T-helper 17 cell (primary cell): ENCODE measurements at places on chromosomes 4 and X. TPM values are rescaled to one million over a fixed set of nuclear protein-coding genes. Genes with fewer than 3 reads are reported as not detected.

TMEM255A gene
- total RNA-seq: not detected

PAK3 gene
- 1.4 TPM for total RNA-seq

OPRPN gene
- not detected for total RNA-seq

DKC1 gene
- total RNA-seq: 46.6 TPM

KDM6A gene
- 53.9 TPM for total RNA-seq

MAGEB5 gene
- not detected for total RNA-seq

RHOXF1 gene
- total RNA-seq: 0.90 TPM

NONO gene
- total RNA-seq: 404 TPM

DRP2 gene
- total RNA-seq: 0.10 TPM

ADH7 gene
- total RNA-seq: not detected

TMEM144 gene
- not detected for total RNA-seq

GRCh38 chr4:5626913-5627312, 81.4 kb downstream of the EVC2 start:
- no peak overlapping the region for H3K27ac ChIP-seq
- no peak overlapping the region for H3K4me3 ChIP-seq
- no peaks in the 10 kb centered on the region for H3K27me3 ChIP-seq

DNA sequence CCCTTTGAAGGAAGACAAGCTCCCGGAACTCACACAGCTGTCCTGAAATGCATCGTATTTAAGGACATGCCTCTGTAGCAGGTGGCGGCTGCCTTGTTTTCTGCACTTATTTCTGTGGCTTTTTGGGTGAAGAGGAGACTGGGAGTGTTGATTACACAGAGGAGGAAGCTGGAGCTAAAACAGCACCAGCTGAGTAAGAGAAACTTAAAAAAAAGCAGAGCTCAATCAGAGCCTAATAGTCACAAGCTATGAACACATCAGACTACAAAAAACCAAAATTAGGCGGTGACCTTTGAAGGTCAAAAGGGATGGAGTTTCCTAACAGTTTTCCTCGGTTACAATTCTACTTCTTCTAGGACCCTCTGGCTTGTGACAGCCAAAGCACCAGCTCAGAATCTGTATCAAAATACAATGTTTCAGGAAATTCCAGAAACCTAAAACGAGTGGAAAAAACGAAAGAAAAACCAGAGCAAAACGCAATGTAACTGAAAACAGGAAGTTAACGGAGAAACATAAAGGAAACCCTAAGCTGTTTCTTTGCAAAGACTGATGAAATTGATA, 13.5 kb downstream of the PRKX start:
- no peak for DNase-seq
- H3K4me1 ChIP-seq: peaks cover 31% of the 10 kb centered on the region
- peak overlapping the region; percentile 85 for H3K4me3 ChIP-seq
- peak overlapping the region; percentile 97 for H3K27ac ChIP-seq
- H3K27me3 ChIP-seq: no peaks in the 10 kb centered on the region

DNA sequence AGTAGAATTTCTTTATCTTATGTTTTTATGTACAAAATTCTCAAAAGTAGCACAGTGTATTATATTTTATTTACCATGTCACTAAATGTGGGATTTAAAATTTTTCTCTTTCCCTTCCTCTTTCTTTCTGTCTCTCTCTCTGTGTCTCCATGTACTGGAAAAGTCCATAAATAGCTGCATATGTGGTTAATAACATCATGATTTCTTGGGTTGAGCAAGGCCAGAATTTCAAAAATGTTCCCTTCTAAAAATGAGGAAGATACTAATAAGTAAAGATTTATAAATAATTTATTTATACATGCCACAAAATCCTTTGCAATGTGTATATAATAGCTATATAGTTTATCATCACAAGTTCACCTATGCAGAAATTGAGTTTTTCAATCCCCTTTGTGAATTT, 29.1 kb upstream of the DKK2 start:
- no peaks in the 10 kb centered on the region for H3K36me3 ChIP-seq
- peaks cover 3% of the 10 kb centered on the region for H3K4me1 ChIP-seq
- H3K27ac ChIP-seq: no peak overlapping the region
- no peak for DNase-seq

- no peak overlapping the region for H3K4me3 ChIP-seq
- DNase-seq: no peak
- H3K27ac ChIP-seq: no peak overlapping the region
- H3K36me3 ChIP-seq: peaks cover 4% of the 10 kb centered on the region
- H3K4me1 ChIP-seq: no peaks in the 10 kb centered on the region
These were observed 43.7 kb downstream of the SLC2A9 start for GRCh38 chr4:9977518-9978031.

GRCh38 chr4:153257991-153258390, 53.7 kb downstream of the TRIM2 start:
- peaks cover 12% of the 10 kb centered on the region for H3K27me3 ChIP-seq
- H3K4me1 ChIP-seq: peaks cover 3% of the 10 kb centered on the region
- DNase-seq: no peak
- H3K4me3 ChIP-seq: no peak overlapping the region
- H3K36me3 ChIP-seq: peaks cover 6% of the 10 kb centered on the region

- no peaks in the 10 kb centered on the region for H3K4me1 ChIP-seq
- no peaks in the 10 kb centered on the region for H3K27me3 ChIP-seq
- H3K4me3 ChIP-seq: no peak overlapping the region
These were observed 76.2 kb upstream of the PLAC1 start for GRCh38 chrX:134734466-134734952.

- DNase-seq: no peak
- H3K27me3 ChIP-seq: no peaks in the 10 kb centered on the region
- H3K27ac ChIP-seq: no peak overlapping the region
- H3K4me3 ChIP-seq: no peak overlapping the region
These were observed 502.8 kb downstream of the CFAP47 start for GRCh38 chrX:36422368-36422767.

DNA sequence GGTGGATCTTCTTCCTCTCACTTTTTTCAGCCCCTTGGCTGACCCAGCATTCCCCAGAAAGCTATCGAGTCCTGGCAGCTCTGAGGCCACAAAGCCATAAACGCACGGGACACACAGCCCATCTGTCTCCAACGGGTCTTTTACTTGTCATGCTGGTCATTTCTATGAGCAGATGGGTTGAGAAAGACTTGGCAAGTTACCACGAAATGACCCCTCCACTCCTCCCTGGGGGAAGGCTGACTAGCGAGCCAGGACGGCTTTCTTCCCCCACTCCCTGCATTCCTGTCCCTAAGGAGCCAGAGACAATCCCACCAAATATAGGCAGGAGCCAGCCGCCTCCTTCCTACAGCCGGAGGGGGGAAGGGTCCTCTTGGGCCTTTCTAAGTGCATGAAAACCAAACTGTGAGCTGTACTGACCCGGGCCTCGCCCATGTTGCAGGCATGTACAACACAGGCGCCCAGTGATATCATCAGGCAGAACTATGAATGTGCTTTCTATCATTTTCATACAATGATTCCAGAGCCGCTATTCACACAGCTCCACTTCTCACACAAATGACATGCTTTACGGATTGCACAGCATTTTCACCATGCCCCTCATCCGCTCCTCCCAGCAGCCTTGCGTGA, 28.6 kb downstream of the AFAP1 start:
- no peaks in the 10 kb centered on the region for H3K36me3 ChIP-seq
- H3K27ac ChIP-seq: peak overlapping the region; percentile 43
- H3K27me3 ChIP-seq: no peaks in the 10 kb centered on the region
- H3K4me3 ChIP-seq: no peak overlapping the region
- peaks cover 31% of the 10 kb centered on the region for H3K4me1 ChIP-seq

DNA sequence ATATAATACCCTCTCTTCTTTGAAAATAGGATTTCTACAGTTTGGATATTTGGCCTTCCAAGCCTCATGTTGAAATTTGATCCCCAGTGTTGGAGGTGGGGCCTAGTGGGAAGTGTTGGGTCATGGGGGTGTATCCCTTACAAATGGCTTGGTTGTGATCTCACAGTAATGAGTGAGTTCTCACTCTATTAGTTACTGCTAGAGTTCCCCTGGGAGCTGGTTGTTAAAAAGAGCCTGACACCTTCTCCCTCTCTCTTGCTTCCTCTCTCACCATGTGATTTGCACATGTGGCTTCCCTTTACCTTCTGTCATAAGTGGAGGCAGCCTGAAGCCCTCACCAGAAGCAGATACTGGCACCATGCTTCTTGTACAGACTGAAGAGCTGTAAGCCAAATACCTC, 73.9 kb downstream of the HDAC8 start:
- H3K27me3 ChIP-seq: no peaks in the 10 kb centered on the region
- no peak overlapping the region for H3K27ac ChIP-seq
- no peak overlapping the region for H3K4me3 ChIP-seq
- H3K36me3 ChIP-seq: peaks cover 2% of the 10 kb centered on the region
- DNase-seq: no peak
- H3K4me1 ChIP-seq: no peaks in the 10 kb centered on the region

- no peak overlapping the region for H3K27ac ChIP-seq
- no peaks in the 10 kb centered on the region for H3K36me3 ChIP-seq
- H3K4me3 ChIP-seq: no peak overlapping the region
- H3K4me1 ChIP-seq: no peaks in the 10 kb centered on the region
These were observed 2016.0 kb upstream of the IGFBP7 start for GRCh38 chr4:59126159-59126558.

GRCh38 chrX:46485897-46486296, 59.3 kb downstream of the ZNF674 start:
- H3K36me3 ChIP-seq: peaks cover 5% of the 10 kb centered on the region
- no peak for DNase-seq
- H3K27me3 ChIP-seq: no peaks in the 10 kb centered on the region
- no peak overlapping the region for H3K27ac ChIP-seq

DNA sequence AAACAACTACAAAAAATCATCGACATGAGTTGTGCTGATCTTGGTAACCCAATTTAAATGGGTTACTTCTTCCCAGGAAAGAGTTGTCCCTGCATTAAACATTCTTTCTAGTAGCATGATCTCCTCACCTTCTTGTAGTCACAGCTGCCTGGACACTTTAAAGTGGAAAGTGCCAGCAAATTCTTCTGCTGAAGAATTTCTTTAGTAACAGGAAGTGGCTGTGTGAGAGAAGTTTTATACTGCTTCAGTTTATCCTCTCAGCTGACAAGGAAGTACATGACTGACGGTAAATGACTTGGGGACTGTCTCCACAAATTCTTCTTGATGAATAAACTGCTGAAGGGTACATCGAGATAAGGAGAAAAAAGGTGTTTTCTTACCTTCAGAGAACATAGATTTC, 18.2 kb upstream of the TNIP3 start:
- no peaks in the 10 kb centered on the region for H3K27me3 ChIP-seq
- DNase-seq: no peak
- H3K27ac ChIP-seq: peak overlapping the region; percentile 96
- H3K4me1 ChIP-seq: peaks cover 53% of the 10 kb centered on the region
- H3K36me3 ChIP-seq: peaks cover 7% of the 10 kb centered on the region

DNA sequence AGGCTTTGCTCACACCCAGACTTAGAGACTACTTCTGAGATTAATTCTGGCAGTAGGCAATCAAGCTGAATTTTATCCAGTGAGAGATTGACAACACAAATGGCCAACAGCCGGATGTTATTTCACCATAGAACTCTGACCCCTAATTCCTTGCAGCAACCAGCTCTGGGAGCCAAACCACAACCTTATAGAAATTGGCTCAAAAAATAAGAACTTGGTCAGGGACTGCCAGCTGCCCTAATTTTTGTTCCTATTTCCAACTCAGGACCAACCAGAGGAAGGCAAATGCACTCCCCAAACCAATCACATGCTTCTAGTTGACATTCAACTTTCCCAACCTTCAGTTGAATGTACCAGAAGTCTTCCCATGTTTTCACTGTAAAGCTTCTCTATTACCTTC, 269.7 kb downstream of the HS3ST1 start:
- H3K36me3 ChIP-seq: no peaks in the 10 kb centered on the region
- no peaks in the 10 kb centered on the region for H3K4me1 ChIP-seq
- H3K27me3 ChIP-seq: peaks cover 5% of the 10 kb centered on the region
- DNase-seq: no peak

DNA sequence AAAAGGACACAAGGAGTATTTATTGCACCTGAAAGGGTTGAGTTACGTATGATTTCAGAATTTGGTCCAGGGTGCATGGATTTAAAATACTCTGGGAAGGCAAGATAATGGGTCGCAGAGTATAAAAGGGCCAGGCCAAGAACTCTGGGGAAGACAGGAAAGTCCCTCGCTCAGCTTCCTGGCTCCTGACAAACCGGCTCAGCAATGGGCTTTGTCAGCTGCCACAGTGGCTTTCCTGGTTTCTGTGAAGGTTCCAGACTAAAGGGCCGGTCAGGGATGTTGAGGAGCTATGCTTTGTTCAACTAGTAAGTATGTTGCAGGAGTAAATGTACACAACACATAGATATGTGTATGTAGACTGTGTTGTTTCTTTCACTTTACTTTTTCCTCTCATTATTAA, 154.4 kb upstream of the ETNPPL start:
- no peaks in the 10 kb centered on the region for H3K36me3 ChIP-seq
- H3K27ac ChIP-seq: no peak overlapping the region
- no peaks in the 10 kb centered on the region for H3K4me1 ChIP-seq
- no peak for DNase-seq

- no peaks in the 10 kb centered on the region for H3K36me3 ChIP-seq
- H3K4me1 ChIP-seq: no peaks in the 10 kb centered on the region
- no peak overlapping the region for H3K4me3 ChIP-seq
- no peaks in the 10 kb centered on the region for H3K27me3 ChIP-seq
- no peak for DNase-seq
These were observed 917.2 kb downstream of the CENPC start for GRCh38 chr4:66628146-66628545.

DNA sequence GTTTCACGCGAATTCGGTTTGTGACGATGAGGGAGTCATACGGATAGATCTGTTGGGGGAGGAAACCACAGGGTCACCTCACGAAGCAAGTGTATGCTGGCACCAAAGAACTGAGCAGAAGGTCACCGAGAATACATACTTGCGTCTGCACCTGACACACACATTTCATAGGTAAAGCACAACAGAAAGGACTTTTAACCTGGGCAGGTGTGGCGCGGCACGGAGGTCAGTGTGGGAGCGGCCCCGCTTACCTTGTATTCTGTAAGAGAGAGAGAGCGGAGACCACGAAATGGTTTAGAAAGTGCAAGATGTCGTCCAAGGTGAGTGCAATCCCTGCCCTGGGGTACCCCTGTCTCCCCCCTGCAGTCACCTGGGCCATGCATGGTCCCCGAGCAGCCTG, 43.6 kb upstream of the AFAP1 start:
- peaks cover 8% of the 10 kb centered on the region for H3K4me1 ChIP-seq
- H3K4me3 ChIP-seq: no peak overlapping the region
- peak overlapping the region; percentile 68 for H3K27ac ChIP-seq
- no peaks in the 10 kb centered on the region for H3K36me3 ChIP-seq

GRCh38 chr4:92346289-92346688, 42.5 kb downstream of the GRID2 start:
- H3K27me3 ChIP-seq: no peaks in the 10 kb centered on the region
- no peaks in the 10 kb centered on the region for H3K4me1 ChIP-seq
- no peak overlapping the region for H3K27ac ChIP-seq
- H3K4me3 ChIP-seq: no peak overlapping the region

DNA sequence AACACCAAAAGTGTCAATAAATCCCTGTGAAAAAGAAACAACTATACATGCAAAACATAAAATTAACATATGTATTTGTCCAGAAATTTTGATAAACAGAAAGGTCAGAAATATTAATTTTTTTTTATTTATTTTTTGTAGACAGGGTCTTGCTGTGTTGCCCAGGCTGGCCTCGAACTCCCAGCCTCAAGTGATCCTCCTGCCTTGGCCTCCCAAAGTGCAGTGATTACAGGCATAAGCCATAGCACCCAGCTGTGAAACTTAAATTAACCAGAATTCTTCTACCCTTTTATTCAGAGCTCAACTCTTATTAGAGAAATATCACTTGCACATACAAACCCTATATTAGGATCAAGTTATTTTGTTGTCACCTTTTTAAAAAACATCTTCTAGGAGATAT, 16.2 kb downstream of the ANAPC10 start:
- H3K4me1 ChIP-seq: peaks cover 25% of the 10 kb centered on the region
- H3K36me3 ChIP-seq: peaks cover 5% of the 10 kb centered on the region
- H3K27ac ChIP-seq: no peak overlapping the region
- no peaks in the 10 kb centered on the region for H3K27me3 ChIP-seq
- no peak overlapping the region for H3K4me3 ChIP-seq
- DNase-seq: no peak
